D341Med (cell line): ENCODE measurements at places on chromosomes 3 and 15.

GRCh38 chr15:69798481-69799250 is 299.1 kb downstream of the TLE3 start:
- no peak for DNase-seq

DNA sequence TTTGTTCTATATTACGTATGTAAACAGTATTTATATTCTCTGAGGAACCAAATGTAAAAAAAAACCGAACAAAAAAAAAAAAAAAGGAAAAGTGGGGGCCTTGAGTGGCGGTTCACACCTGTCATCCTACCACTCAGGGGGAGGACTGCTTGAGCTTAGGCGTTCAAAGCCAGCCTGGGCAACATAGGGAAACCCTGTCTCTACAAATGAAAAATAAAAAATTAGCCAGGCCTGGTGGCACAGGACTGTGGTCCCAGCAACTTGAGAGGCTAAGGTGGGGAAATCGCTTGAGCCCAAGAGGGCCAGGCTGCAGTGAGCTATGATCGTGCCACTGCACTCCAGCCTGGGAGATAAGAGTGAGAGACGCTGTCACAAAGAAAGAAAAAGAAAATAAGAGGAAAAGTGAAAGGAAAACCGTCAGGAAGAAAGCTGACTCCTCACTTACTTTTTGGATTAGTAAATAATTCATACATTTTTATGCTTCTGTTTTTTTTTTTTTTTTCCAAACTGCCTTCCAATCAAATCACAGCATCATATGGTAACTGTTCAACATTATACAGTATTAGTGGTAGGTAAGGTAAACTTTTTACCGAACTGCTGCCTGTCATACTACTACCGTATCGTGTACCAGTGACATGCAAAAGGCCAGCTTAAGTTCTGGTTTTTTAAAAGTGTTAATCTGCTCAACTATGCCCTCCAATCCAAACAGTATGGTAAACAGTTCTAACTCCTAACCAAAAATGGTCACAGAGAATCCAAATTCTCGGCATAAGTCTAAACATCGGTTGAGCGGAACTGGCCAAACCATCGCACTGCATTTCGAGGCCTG is 1.2 kb downstream of the PHC3 start:
- no peak for DNase-seq

DNA sequence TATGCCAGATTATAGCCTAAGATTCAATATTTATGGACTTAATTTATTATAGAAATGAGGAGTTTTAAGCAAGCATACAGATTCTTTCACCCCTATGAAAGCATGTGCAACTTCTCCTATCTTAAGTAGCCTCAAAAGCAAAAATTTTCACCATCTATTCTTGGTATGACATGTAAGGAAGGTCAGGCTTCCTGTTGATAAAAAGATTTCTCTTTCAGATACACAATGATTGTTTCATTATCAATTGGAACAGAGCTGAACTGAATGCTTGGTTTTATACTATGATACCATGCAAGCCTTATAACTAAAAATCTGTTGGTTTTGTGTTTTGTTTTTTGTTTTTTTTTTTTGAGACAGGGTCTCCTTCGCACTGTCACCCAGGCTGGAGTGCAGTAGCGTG is 3.9 kb downstream of the GRK7 start:
- no peak for DNase-seq

DNA sequence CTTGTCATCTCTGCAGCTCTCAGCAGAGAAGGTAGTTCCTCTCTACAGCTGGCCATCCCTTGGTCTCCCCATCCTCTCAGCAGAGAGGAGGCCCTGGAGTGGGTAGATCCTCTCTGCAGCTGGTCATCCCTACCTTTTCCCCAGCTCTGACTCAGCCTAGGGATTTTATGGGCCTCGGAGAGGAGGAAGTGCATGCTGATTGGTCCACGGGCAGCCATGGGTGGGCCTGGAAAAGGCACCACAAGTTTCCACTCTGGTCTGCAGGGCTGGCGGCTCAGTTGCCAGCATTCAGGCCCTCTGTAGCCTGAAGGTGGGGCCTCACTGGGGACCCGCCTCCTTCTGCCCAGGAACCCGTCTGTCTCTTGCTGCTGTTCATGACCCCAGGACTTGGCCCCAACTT is 36.9 kb downstream of the NR1D2 start:
- DNase-seq = no peak

- DNase-seq = no peak
These were observed 67.7 kb downstream of the INO80 start for GRCh38 chr15:41048397-41048796.

- DNase-seq = no peak
These were observed 33.4 kb downstream of the HRH1 start for GRCh38 chr3:11187681-11188080.

DNA sequence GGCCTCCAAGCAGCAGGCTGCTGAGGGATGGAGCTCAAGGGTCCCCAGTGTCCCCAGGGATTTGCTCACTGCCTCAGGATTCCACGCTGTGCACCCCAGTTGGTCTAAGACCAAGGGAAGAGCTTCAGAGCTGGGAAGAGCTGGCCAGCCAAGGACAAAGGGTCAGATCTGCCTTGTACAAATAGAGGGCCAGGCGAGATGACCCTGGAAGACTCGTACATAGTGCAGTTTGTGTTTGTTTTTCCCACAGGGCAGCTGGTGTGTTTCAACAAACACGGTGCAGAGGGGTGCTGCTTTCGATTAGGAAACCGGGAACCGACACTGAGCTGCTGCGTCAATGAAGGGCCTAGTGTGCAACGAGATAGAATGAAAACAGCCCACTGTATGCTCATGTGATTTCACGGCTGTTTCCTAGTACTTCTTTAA is 56.1 kb upstream of the TRPM1 start:
- no peak for DNase-seq

- DNase-seq = no peak
These were observed 609 bp upstream of the TBC1D23 start for GRCh38 chr3:100260081-100260684.

DNA sequence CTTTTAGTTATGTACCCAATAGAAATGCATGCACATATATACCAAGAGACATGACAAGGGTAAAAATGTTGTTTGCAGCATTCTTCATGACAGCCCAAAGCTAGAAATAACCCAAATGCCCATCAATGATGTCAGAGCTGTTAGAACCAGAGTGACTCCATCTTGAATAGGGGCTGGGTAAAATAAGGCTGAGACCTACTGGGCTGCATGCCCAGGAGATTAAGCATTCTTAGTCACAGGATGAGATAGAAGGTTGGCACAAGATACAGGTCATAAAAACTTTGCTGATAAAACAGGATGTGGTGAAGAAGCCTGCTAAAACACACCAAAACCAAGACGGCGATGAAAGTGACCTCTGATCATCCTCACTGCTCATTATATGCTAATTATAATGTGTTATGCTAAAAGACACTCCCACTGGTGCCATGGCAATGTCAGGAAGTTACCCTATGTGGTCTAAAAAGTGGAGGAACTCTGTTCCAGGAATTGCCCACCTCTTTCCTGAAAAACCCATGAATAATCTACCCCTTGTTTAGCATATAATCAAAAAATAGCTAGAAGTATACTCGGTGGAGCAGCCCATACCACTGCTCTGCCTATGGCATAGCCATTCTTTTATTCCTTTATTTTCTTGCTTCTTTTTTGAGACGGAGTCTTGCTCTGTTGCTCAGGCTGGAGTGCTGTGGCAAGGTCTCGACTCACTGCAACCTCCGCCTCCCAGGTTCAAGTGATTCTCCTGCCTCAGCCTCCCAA is 32.9 kb downstream of the ZBTB11 start:
- DNase-seq = no peak

GRCh38 chr15:96218623-96219455 is 111.7 kb upstream of the NR2F2 start:
- no peak for DNase-seq

- DNase-seq = peak; percentile 26
These were observed 1.2 kb downstream of the CLN6 start for GRCh38 chr15:68228143-68228970.

DNA sequence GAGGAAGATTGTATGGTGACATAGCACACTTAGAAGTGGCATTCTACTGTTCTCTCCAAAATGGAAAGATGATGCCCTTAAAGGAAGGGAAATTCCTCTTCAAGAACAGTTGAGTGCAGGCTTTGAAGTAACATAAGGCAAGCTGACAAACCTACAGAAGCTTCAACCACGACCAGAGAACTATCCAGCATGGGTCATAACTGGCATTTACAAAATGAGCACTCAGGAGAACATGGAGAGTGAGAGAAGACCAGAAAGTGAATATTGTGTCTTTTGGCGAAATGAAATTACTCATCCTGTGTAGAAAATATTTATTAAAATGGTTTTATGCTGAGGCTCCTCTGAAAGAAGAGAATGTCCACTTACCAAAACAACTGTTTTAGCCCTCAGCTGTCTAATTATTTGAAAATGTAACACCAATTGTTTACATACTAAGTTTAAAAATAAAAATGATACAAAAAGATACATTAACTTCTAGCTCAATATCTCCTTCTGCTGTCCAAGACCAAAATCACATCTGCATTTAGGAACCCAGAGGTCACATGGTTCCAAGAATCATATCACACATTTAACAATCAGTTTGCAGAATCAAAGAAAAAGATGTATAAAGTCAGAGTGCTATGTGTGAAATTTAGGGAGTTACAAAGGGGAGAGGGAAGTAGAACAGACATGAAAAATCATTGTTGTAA is 216.9 kb downstream of the ATP8B4 start:
- DNase-seq = no peak

DNA sequence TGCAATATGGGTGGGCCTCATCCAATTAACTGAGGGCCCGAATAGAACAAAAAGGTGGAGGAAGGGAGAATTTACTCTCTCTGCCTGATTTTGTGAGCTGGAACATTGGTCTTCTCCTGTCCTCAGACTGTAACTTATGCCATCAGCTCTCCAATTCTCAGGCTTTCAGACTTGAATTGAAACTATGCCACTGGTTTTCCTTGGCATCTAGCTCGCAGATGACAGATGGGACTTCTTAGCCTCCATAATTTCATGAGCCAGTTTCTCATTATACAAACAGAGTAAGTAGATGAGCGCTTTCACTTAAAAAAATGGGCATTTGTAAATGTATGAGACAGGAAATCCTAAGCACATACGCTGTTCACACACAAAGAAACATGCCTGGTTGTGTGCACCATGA is 8.7 kb upstream of the PTX3 start:
- DNase-seq = no peak

- DNase-seq = no peak
These were observed 104.1 kb downstream of the SERPINI1 start for GRCh38 chr3:167839460-167840134.

DNA sequence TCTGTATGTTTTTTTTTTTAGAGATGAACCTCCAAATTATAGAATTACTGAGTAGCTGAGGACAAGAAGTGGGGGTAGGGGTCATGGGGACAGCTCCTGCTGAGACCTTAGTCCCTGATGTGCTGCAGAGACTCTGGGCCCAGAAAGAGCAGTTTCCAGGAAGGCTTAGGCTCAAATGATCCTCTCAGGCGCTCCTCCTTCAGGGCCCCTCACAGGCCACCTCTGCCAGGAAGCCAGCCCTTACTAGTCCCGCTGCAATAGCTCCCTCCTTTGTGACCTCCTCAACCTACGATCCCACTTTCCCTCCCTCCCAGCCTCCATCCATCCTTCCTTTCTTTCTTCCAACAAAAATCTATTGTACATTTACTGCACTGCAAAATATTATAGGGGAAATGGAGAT is 24.6 kb downstream of the SLC28A1 start:
- DNase-seq = no peak

DNA sequence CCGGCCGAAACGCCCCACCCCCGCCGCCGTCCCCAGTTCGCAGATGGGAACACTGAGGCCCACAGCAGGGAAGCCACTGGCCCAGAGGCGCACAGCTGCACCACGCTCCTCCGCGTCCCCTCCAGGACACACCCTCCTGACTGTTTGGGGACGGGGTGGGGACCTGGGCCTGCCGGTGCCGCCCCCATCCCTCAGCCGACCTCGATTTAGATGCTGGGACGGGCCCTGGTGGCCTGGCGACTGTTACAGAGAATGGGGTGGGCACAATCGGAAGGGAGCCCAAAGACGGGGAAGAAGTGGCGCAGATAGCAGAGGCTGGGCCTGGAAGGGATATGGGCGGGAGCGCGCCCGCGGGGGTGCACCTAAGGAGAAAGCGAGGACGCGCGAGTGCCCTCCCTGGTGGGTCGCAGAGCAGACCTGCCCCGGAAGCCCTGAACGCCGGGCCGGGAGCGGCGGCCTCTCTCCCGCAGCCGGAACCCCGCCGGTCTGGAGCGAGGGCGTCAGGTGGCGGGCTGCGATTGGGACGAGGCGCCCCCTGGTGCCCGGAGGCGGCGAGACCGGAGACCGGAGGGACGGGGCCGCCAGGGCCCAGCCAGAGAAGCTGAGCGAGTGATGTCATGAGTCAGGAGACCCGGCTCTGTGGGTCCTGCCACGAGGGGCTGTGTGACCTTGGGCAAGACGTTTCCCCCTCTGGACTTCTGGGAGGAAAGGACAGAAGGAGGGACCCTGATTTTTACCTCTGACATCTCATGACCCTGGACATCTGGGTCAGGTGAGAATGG is 78.4 kb downstream of the IQSEC1 start:
- DNase-seq = peak; percentile 95

DNA sequence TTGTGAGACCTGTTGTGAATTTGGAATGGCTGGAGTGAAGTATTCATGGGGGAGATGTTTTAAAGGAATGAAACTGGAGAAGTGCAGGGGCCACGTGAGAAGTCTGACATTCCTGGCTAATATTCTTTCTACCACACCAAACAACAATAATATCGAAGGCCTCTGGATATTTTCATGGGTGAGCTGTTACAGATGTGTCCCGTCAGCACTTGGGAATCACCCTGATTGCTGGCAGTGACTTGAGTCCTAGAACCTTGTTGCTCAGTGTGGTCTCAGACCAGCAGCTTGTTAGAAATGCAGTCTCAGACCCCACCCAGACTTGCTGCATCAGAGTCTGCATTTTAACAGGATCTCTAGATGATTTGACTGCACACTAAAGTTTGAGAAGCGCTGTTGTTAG is 113.8 kb downstream of the ITPR1 start:
- no peak for DNase-seq

DNA sequence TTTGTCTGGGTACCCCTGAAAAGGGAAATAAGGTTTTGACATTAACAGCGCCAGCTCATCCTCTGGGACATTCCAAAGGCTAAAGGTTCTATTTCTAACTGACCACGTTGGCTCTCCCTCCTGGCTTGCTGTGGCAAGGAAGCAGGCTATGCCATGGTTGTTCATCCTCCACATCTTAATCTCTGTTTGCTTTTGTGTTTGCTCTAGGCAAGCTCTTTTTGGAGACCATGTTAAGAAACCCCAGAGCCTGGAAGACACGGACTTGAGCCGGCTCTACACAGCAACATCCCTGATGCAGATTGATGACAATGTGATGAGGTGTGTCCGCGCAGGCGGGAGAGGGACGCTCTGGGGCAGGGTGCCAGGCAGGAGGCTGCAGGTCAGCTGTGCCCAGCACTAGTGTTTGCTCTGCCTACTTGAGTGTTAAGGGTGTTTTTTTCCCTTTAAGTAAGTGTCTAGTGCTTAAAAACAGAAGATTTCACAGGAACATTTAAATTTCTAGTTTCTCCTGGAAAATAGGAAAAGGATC is 33.3 kb downstream of the RLBP1 start:
- DNase-seq = no peak

- DNase-seq = no peak
These were observed 246.2 kb upstream of the CHRM5 start for GRCh38 chr15:33722005-33722672.
